Skin of body (tissue), 3 donors: ENCODE measurements at places on chromosomes 4 and X. TPM values are rescaled to one million over a fixed set of nuclear protein-coding genes. Genes with fewer than 3 reads are reported as not detected.

GRCh38 chr4:109786846-109787245 lies 15.0 kb downstream of the CFI start:
- DNase-seq, result no peak

The PCDH11X gene
- total RNA-seq, result 4.1 TPM

- peak; percentile 13 for DNase-seq
These were observed 126.9 kb upstream of the GPRIN3 start for GRCh38 chr4:89434364-89434988.

DNA sequence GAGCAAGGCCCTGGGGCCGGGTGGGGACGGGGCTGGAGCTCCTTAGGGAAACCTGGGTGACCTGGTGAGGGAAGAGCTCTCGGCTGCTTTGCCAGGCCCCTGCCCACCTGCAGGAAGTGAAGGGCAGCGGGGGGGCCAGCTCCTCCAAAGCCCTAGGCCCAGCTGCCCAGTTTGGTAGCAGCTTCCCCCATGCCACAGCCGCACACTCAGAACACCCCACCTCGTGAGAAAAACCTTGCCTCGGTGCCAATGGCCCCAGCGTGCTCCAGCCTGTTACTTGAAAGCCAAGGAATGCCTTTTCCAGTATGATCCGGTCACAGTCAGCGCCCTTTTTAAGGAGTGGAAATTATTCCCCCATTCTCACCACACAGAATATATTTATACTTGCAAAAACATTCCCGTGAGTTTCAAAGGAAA lies 38.3 kb downstream of the ACOX3 start:
- DNase-seq, result no peak

GRCh38 chrX:150625875-150626274 lies 57.5 kb downstream of the MTM1 start:
- DNase-seq, result no peak

- DNase-seq, result no peak
These were observed 4.1 kb upstream of the NDNF start for GRCh38 chr4:121076416-121076815.

The DRD5 gene
- not detected for total RNA-seq

DNA sequence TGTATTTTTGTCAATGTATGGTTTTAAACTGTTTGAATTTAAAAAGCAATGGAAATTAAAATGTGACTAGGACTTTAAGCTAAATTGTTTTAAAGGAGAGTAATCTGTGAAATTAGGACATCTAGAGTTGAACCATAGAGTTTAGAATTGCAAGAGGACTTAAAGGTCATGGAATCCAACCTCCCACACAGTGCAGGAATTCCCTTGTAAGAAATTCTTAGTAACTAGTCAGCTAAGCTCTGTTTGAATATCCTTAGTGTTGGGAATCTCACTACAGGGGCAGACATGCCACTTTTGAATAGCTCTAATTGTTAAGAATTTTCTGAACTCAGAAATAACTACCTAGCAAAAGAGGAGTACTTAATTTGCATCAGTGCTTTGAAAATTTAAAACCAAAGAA lies 292.9 kb downstream of the IL1RAPL1 start:
- DNase-seq, result no peak

The PPBP gene
- 12.4 TPM for total RNA-seq

The SLC34A2 gene
- 1.1 TPM for total RNA-seq

GRCh38 chr4:124790471-124790870 lies 77.9 kb upstream of the ANKRD50 start:
- DNase-seq, result no peak

GRCh38 chrX:21375708-21376009 lies 1.4 kb downstream of the CNKSR2 start:
- DNase-seq, result no peak

DNA sequence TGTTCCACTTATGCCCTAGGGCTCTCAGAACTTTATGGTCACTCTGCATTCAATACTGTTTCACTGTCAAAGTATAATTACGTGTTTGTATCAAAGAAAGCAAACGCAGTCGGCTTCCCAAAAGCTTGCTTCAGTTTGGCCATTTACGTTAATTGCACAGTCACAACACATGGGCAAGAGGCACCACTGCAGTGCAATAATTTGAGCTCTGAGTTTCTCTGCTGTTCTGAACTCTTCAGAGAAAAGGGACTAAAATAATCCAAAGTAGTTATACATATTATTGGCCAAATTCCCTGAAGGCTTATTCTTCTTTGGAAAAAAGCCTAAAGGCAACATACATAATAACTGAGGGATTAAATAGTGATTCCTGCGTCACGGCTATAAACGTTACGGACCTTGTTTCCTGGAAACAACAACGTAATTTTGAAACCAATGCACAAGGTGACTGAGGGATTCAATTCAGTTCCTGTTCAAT lies 51.3 kb downstream of the RNF150 start:
- peak; percentile 64 for DNase-seq

DNA sequence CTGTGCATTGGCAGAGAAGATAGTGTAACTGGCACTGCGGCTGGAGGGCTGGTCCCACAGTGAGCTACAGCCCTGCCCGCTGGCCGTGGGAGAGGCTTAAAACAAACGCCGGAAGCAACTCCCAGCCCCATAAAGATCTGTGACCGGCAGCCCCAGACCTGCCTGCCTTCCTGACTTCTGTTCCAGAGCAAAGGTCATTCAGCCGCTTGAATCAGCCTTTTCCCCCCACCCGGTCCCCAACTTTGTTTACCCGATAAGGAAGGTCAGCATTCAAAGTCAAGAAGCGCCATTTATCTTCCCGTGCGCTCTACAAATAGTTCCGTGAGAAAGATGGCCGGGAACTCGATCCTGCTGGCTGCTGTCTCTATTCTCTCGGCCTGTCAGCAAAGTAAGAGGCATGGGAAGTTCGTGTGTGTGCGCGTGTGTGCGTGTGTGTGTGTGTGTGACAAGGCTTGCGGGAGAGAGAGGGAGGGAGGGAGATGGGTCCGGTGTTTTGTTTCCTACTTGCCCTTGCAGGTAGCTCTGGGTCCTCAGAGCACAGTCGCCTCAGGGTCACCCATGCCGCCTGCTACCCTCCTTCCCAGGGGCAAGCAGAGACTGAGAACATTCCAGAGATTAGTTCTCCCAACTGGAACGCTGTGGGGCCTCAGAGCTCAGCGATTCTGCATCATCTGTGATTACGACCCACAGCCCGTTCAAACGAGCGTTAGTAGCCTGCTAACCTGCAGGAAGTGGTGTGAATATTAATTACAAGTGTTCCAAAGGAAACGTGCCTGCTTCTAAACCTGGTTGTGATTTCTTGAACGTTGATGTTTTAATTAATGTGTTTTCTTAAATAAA lies at the start of gene MGST2:
Gene MGST2, plus strand, starts transcription at position 130 of the 840 bp plus-strand sequence. Its CDS starts 201 bp downstream, at position 331.
- peak; percentile 69 for DNase-seq

GRCh38 chrX:10104958-10105658 lies 51.7 kb upstream of the CLCN4 start:
- DNase-seq, result no peak

The KLHL4 gene
- total RNA-seq, result 3.2 TPM
